ENCODE measurements at places on chromosomes 5 and 9. TPM values are rescaled to one million over a fixed set of nuclear protein-coding genes. Genes with fewer than 3 reads are reported as not detected.

- DNase-seq, result no peak
Observed at GRCh38 chr9:4397917-4398316, 92.4 kb upstream of the SLC1A1 start.

- DNase-seq, result no peak
Observed at GRCh38 chr5:43073597-43074546, 33.8 kb upstream of the ANXA2R start.

DNA sequence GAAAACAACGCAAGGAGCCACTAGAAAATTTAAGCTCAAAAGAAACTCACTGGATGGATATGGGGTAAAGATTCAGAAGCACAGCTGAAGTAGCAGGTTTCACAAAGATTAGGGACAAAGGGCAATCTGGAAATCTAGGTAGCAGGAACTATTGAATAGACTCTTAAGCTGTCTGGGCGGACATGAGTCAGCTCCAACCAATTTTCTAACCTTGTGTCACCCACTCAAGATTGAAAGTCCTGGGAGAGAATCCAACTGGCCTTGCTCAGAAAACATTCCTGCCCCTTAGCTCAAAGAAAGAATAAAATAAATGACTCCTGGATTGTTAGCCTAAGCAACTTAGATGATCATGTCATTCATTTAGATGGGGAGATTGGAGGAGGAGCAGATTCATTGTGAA lies 69.2 kb downstream of the STK32A start:
- DNase-seq, result no peak

DNA sequence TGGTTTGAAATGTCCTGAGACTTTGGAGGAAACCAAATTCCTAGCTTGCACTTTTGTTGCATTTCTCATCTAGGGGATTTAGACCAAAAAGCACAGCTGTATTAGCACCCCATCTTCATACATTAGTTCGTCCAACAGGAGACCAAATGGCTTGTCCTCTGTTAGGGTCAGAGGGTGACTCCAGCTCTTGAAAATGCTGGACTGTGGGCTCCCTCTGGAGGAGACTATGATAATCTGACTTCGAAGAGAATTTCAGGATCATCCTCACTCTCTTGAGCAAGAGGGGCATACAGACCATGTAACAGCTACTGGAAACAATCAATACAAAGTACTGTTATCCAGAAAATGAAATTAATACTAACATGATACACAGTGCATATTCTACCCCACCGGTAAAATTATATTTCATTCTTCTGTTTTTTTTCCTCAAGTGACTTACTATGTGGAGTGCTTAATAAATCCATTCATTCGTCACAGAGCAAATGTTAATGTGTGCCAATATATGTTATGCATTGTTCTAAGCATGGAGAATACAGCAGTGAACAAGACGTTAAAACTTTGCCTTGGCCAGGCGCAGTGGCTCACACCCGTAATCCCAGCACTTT lies 63.7 kb upstream of the PPP2CA start:
- DNase-seq, result peak; percentile 52

DNA sequence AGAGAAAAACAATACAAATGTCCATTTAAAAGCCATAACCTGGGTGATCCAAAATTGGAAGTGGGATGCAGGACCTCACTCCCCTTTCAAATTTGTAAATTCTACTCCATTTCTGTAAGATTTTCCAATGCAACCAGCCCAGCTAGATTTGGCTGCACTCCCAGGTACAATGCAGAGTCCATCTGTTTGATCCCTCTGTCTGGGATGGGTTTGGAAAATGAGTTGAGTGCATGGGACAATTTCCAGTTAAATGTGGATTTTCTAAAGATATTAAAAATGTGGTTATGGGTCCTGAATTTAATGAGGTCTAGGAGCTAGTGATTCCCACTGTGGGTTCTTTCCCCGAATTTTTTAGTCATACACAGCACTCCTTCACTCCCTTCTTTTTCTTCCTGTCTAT lies 104.0 kb upstream of the ATP10B start:
- no peak for DNase-seq

GRCh38 chr5:175878544-175879438 lies 7.4 kb downstream of the CPLX2 start:
- DNase-seq, result no peak

DNA sequence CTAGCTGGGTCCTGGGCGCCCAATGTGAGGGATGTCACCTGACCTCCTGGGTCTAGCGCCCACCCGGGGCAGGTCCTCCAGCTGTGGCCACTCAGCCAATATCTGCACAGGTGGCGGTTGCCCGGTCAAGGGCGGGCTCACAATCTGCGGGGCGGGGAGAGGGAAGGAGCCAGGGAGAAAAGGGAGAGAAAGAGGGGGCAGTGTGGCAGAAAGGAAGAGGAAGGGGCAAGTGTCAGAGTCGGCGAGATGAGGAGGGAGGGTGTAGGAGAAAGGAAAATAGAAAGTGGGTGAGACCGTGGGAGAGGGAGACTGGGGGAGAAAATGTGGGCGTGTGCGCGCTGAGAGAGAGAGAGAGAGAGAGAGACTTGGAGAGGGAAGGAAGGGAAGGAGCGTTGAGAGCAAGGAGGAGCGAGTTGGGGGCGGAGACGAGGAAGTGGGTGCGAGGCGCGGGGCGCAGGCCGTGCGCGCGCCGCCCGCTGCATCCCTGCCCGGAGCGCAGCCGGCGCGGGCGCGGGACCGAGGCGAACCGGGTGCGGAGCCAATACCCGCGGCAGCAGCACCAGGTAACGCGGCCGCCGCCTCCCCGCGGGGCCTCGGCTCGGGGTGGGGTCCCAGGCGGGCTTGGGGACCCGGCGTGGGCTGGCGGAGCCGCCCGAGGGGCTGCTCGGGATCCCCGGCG lies at the start of gene HRH2:
TSS of gene HRH2 (plus strand) at position 479 of the 679 bp plus-strand sequence. CDS start 25,163 bp downstream, outside the sequence.
- DNase-seq, result no peak

DNA sequence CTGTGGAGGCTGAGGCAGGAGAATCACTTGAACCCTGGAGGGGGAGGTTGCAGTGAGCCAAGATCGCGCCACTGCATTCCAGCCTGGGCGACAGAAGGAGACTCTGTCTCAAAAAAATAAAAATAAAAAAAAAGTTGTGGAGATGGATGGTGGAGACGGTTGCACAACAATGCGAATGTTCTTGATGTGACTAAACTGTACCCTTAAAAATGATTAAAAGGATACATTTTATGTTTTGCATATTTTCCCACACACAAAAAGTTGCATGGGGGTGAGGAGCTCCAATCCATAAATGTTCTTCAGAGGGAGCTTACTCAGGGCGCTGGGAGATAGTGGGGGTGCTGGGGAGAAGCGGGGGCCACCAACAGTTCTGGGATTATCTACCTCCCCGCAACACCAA lies 43.8 kb upstream of the CDKN2AIPNL start:
- no peak for DNase-seq

- DNase-seq, result no peak
Observed at GRCh38 chr5:133945568-133945967, 22.9 kb downstream of the C5orf15 start.

DNA sequence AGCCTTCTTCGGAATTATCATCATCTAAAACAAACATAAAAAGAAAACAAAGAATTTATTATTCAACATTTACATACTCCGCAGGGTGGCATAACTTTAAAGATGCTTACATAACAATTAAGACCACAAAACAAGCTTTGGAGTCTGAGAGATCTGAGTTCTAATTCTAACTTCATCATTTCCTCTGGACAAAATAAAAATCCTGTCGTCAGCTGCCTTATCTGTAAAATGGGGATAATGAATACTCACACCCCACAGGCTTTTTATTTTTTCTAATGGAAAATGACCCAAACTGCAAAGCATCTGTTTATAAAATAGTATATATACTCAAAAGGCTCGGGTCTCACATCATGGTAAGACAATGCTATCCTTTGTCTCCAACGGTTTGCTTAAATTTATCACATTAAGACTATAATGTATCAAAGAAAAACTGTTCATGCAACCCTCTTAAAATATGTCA lies 4.3 kb downstream of the ARRDC3 start:
- peak; percentile 18 for DNase-seq

DNA sequence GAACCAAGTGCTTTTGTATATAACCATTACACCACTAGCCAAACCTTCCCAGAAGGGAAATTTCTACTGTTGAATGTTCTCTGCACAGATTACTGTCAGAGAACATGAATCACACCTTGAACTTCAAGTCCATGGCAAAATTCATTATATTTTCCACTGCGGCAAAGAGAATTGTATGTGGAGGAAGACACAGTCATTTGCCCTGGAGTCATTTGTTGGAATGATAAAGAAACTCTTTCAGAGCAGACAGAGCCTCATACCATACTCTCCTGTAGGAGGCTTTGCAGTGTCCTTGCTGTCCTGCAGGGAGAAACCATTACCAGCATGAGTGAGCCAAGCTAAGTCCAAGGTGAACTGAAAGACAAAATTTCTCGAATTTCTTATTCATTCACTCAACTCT lies 369.0 kb downstream of the ARHGEF28 start:
- no peak for DNase-seq

DNA sequence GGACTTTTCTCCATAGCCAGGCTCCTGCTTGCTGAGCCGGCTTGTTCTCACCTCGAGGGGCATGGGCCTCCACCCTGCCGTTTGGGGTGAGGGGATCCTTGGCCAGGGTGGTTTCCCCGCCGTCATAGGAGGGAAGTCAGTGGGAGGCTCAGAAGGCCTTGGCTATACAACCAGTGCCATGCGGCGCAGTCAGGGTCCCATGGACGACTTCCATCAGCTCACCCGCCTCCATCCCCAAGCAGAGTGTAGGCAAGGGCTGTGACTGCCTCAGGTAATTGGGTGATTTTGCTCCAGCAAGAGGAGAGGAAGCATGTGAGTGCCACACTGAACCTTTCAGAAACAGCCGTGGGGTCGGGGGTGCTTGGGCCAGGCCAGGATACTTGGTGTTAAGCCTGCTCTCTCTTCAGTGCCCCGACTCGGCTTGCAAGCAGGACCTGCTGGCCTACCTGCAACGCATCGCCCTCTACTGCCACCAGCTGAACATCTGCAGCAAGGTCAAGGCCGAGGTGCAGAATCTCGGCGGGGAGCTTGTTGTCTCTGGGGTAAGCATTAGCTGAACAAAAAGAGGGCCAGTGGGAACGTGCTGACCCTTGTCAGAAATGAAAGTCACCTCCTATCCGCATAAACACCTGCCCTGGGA lies 57.2 kb upstream of the LRRTM2 start:
- DNase-seq, result no peak

- no peak for DNase-seq
Observed at GRCh38 chr5:149728303-149728702, 1.8 kb upstream of the PPARGC1B start.

DNA sequence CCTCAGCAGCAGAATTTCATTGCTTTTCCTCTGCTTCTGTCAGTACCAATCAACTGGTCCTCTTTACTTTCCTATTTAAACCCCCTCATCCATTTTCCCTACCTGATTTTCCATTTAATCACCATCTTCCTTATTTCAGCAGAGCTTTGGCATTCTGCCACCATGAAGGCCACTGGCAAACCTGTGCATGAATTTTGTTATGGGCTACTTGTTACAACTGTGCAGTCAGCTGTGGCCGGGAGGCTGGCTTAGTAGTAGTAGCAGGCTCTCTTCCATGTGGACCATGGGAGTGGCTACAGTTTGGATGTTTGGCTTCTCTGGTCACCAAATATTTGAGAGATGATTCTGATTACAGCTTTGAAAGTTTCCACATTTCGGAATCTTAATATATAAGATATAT lies 976.6 kb upstream of the SEMA6A start:
- no peak for DNase-seq

DNA sequence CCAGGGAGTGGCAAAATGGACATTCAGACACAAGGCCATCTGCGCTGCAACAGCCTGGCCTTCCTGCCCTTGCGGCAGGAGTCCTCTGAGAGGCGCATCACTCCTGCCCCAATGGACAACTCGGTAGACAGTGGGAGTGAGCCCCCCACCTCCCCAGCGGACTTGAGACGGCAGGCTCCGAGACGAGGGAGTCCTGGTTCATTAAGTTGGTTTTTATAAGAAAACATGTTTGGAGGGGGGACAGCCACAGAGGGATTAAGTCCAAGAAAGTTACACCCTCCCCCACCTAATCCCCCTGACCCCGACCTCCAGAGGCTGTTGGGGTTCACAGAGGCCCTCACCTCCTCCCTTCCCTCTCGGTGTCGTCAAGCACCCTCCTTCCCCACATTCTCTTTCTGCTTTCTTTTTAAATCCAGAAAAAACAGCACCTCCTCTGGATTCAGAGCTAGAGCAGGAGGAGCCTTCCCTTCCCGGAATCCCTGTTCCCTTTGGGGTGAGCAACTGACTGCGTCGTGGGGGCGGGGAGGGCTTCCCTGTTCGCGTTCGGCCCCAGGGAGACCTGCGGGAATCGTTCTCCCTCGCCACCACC lies 1.8 kb upstream of the EGR1 start:
- peak; percentile 68 for DNase-seq

GRCh38 chr9:31325778-31326177 lies 1058.7 kb upstream of the ACO1 start:
- DNase-seq, result no peak

- DNase-seq, result no peak
Observed at GRCh38 chr9:120730654-120731514, 16.6 kb upstream of the MEGF9 start.

DNA sequence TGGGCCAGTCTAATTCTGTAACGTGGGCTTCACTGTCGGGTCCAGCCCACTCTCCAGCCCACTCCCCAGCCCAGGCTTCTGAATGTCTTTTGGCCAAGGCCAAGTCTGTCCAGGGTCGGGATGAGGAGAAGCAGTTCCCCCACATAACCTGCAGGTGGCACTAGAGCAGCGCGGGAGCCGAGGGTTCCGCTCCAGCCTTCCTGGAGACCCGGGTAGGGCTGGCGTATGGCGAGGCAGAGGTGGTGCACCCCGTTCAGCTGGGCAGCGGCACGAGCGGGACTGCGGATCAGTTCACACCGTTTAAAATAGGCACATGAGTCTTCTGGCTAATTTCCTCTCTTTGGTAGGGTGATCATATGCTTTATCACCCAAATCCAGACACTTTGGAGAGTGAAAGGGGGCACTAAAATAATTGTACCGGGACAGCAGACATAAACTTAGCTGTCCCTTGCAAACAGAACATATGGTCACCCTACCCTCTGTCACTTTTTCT lies 185.9 kb downstream of the MSX2 start:
- DNase-seq, result peak; percentile 31

- no peak for DNase-seq
Observed at GRCh38 chr5:124061663-124062062, 549.7 kb downstream of the CSNK1G3 start.

- DNase-seq, result no peak
Observed at GRCh38 chr9:37730256-37730655, 23.3 kb upstream of the TRMT10B start.

GRCh38 chr9:107345327-107345726 lies 62.2 kb downstream of the RAD23B start:
- no peak for DNase-seq

CDC20B gene
- 0.94 TPM for polyA plus RNA-seq

BAAT gene
- 0.13 TPM for polyA plus RNA-seq

CTSL gene
- polyA plus RNA-seq, result 170 TPM

CDKN2B gene
- polyA plus RNA-seq, result 0.17 TPM

GFM2 gene
- 48.6 TPM for polyA plus RNA-seq

IQGAP2 gene
- 67.9 TPM for polyA plus RNA-seq

PCDHGB6 gene
- polyA plus RNA-seq, result 8.3 TPM

DMRTA1 gene
- polyA plus RNA-seq, result 1.6 TPM
